ENCODE measurements at places on chromosomes 2 and 18. TPM values are rescaled to one million over a fixed set of nuclear protein-coding genes. Genes with fewer than 3 reads are reported as not detected.

TMEM247 gene
- not detected for total RNA-seq

TEKT4 gene
- total RNA-seq = not detected

TANK gene
- total RNA-seq = 83.7 TPM

CD28 gene
- 0.82 TPM for total RNA-seq

TSPYL6 gene
- total RNA-seq = not detected

PKDCC gene
- total RNA-seq = 16.8 TPM

IL1RL2 gene
- 2.5 TPM for total RNA-seq

CYBRD1 gene
- 176 TPM for total RNA-seq

CPO gene
- not detected for total RNA-seq

VIT gene
- total RNA-seq = 36.8 TPM

LYPD6B gene
- total RNA-seq = 3.1 TPM

ZSWIM2 gene
- not detected for total RNA-seq

DUSP19 gene
- 0.27 TPM for total RNA-seq

OSR1 gene
- 1.2 TPM for total RNA-seq

PASK gene
- 5.4 TPM for total RNA-seq

POTEC gene
- total RNA-seq = not detected

PPIL3 gene
- total RNA-seq = 11.6 TPM

TTN gene
- total RNA-seq = 0.19 TPM

NEB gene
- 0.83 TPM for total RNA-seq

FAM124B gene
- total RNA-seq = 0.38 TPM

ITPRIPL1 gene
- 3.1 TPM for total RNA-seq

DSG4 gene
- not detected for total RNA-seq

RND3 gene
- 67.3 TPM for total RNA-seq

SRD5A2 gene
- total RNA-seq = not detected

GLS gene
- total RNA-seq = 84.1 TPM

PSTPIP2 gene
- total RNA-seq = 9.4 TPM

COLEC12 gene
- total RNA-seq = 1.4 TPM

NCKAP1 gene
- 136 TPM for total RNA-seq

MALL gene
- 245 TPM for total RNA-seq

MYO5B gene
- total RNA-seq = 32.0 TPM

CLEC4F gene
- not detected for total RNA-seq

MOCOS gene
- total RNA-seq = 8.6 TPM

SGPP2 gene
- total RNA-seq = 66.0 TPM

CCDC148 gene
- not detected for total RNA-seq

ANO7 gene
- total RNA-seq = not detected

TRIM43 gene
- not detected for total RNA-seq

CGREF1 gene
- 4.6 TPM for total RNA-seq

SULT1C2 gene
- total RNA-seq = not detected

UGT1A9 gene
- total RNA-seq = 1.4 TPM

IGFBP5 gene
- 122 TPM for total RNA-seq

LHCGR gene
- total RNA-seq = 0.76 TPM

WNT10A gene
- 19.1 TPM for total RNA-seq

CNTNAP5 gene
- not detected for total RNA-seq
